Naive thymus-derived CD8-positive, alpha-beta T cell (primary cell): ENCODE measurements at places on chromosomes 3 and 15. TPM values are rescaled to one million over a fixed set of nuclear protein-coding genes. Genes with fewer than 3 reads are reported as not detected.
A peak's percentile ranks its signal among the peaks of the same experiment; 100 is the strongest.

GRCh38 chr15:74614744-74615507 is 710 bp upstream of the CLK3 start:
- no peaks in the 10 kb centered on the region for H3K36me3 ChIP-seq
- peak overlapping the region; percentile 98 for H3K27ac ChIP-seq
- peaks cover 38% of the 10 kb centered on the region for H3K4me1 ChIP-seq
- peak overlapping the region; percentile 86 for H3K4me3 ChIP-seq

DNA sequence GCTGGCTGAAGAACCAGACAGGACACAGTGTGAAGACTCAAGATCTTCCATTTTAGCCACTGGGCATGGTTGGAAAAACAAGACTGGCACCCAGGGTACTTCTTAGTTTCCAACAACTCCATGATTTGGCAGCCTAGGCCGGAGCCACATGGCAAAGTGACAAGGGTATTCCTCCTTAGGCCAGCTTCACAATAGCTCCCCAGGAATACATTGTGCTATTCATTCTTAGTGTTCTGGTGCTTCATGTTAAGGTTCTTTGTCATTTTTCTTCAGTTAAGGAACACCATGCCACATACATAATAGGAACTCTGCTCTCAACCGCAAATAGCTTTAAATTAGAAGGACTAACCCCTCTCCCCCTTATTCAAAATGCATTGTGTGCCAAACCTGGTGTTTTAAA is 8.0 kb upstream of the FILIP1L start:
- H3K36me3 ChIP-seq: peaks cover 5% of the 10 kb centered on the region
- H3K27me3 ChIP-seq: no peaks in the 10 kb centered on the region
- peaks cover 10% of the 10 kb centered on the region for H3K4me1 ChIP-seq

- no peak overlapping the region for H3K27ac ChIP-seq
- no peak overlapping the region for H3K4me3 ChIP-seq
- no peak for DNase-seq
- peaks cover 29% of the 10 kb centered on the region for H3K27me3 ChIP-seq
- H3K4me1 ChIP-seq: peaks cover 46% of the 10 kb centered on the region
- no peaks in the 10 kb centered on the region for H3K36me3 ChIP-seq
These were observed 277.3 kb downstream of the UACA start for GRCh38 chr15:70486012-70486411.

- DNase-seq: no peak
- H3K27ac ChIP-seq: no peak overlapping the region
- no peaks in the 10 kb centered on the region for H3K36me3 ChIP-seq
- no peaks in the 10 kb centered on the region for H3K4me1 ChIP-seq
These were observed 18.9 kb upstream of the ATP13A4 start for GRCh38 chr3:193573403-193574191.

GRCh38 chr3:153925841-153926514 is 195.2 kb upstream of the ARHGEF26 start:
- no peak for DNase-seq
- no peaks in the 10 kb centered on the region for H3K36me3 ChIP-seq
- H3K27me3 ChIP-seq: no peaks in the 10 kb centered on the region
- H3K4me1 ChIP-seq: no peaks in the 10 kb centered on the region
- no peak overlapping the region for H3K4me3 ChIP-seq

- DNase-seq: no peak
- H3K4me3 ChIP-seq: no peak overlapping the region
- no peak overlapping the region for H3K27ac ChIP-seq
- H3K27me3 ChIP-seq: no peaks in the 10 kb centered on the region
- H3K36me3 ChIP-seq: peaks cover 29% of the 10 kb centered on the region
- peaks cover 6% of the 10 kb centered on the region for H3K4me1 ChIP-seq
These were observed 37.4 kb downstream of the SLC9A9 start for GRCh38 chr3:143810953-143811265.

- no peaks in the 10 kb centered on the region for H3K27me3 ChIP-seq
- H3K27ac ChIP-seq: no peak overlapping the region
- H3K4me1 ChIP-seq: peaks cover 15% of the 10 kb centered on the region
- H3K36me3 ChIP-seq: peaks cover 30% of the 10 kb centered on the region
These were observed 913.9 kb upstream of the CFAP20DC start for GRCh38 chr3:59963676-59964075.

DNA sequence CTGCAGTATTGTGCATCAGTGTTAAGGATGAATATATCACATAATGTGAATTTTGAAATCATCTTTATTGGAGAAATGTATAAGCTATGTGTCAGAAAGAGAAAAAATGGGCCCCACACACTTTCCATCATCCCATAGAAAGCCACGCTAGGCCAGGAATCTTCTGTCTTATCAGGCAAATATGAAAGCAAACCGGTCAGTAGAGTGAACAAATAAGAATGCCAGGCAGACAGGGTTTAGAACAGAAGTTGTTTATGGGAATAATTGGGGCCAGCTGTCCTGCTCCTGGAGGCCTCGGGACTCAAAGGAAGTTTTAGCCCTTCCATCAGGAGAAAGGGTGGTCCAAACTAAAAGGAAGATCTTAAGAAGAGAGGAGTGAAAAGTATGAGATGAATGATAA is 39.5 kb downstream of the ZNF280D start:
- no peak for DNase-seq
- H3K4me1 ChIP-seq: no peaks in the 10 kb centered on the region
- H3K4me3 ChIP-seq: no peak overlapping the region
- no peaks in the 10 kb centered on the region for H3K27me3 ChIP-seq
- peaks cover 38% of the 10 kb centered on the region for H3K36me3 ChIP-seq

DNA sequence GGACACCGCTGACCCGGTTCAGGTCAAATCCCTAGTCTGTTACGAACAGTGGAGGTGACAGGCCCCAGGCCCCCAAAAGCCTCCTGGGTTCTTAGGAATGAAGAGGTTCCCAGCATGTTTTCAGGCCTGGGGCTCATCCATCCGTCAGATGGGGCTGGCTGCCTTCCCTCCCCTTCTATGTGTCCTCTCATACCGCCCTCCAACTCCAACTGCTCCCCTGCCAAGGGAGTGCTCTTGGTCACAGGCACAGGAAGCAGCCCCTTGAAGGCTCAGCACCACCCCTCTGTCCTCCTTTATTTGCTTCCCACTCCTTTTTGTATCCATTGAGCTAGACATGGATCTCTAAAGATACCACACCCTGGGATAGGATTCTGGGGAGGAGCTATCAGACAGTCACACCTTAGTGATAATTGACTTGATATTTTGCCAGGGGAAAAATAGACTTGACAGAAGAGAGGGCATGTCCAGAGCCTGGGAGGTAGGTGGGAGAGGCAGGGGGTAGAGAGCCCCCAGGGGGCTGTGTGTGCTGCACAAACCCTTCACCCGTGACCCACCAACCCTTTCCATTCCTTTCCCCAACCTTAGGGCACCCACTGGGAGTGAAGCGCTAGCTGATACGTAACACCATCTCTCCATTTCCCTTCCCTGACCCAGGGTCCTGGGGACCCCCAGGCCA is 10.7 kb upstream of the CSPG4 start:
- H3K4me3 ChIP-seq: no peak overlapping the region
- H3K36me3 ChIP-seq: no peaks in the 10 kb centered on the region
- no peaks in the 10 kb centered on the region for H3K4me1 ChIP-seq
- H3K27ac ChIP-seq: no peak overlapping the region
- DNase-seq: no peak

- peaks cover 46% of the 10 kb centered on the region for H3K27me3 ChIP-seq
- no peak overlapping the region for H3K27ac ChIP-seq
- no peak overlapping the region for H3K4me3 ChIP-seq
- DNase-seq: no peak
- no peaks in the 10 kb centered on the region for H3K36me3 ChIP-seq
These were observed 252.6 kb upstream of the MRPL3 start for GRCh38 chr3:131755380-131755779.

- H3K4me1 ChIP-seq: peaks cover 56% of the 10 kb centered on the region
- H3K36me3 ChIP-seq: no peaks in the 10 kb centered on the region
- DNase-seq: peak; percentile 85
- H3K4me3 ChIP-seq: peak overlapping the region; percentile 74
- peak overlapping the region; percentile 97 for H3K27ac ChIP-seq
- H3K27me3 ChIP-seq: no peaks in the 10 kb centered on the region
These were observed 37.5 kb downstream of the EHD4 start for GRCh38 chr15:41934843-41935242.

DNA sequence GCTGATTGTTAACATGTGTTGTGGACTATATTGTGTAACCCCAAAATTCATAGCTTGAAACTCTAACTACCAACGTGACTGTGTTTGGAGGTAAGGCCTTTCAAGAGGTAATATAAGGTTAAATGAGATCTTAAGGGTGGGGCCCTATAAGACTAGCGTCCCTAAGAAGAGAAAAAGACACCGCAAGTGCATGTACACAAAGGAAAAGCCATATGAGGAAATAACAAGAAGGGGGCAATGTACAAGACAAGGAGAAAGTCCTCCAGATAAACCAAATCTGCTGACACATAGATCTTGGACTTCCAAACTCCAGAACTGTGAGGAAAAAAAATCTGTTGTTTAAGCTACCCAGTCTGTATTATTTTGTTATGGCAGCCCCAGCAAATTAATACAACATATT is 8.6 kb downstream of the DMXL2 start:
- no peaks in the 10 kb centered on the region for H3K27me3 ChIP-seq
- H3K4me1 ChIP-seq: no peaks in the 10 kb centered on the region
- no peak for DNase-seq
- no peak overlapping the region for H3K4me3 ChIP-seq
- H3K36me3 ChIP-seq: peaks cover 13% of the 10 kb centered on the region
- H3K27ac ChIP-seq: no peak overlapping the region

Gene ARPP21
- not detected for polyA plus RNA-seq

GRCh38 chr3:25043177-25043576 is 384.9 kb upstream of the RARB start:
- DNase-seq: no peak
- no peaks in the 10 kb centered on the region for H3K36me3 ChIP-seq
- H3K27me3 ChIP-seq: no peaks in the 10 kb centered on the region
- no peaks in the 10 kb centered on the region for H3K4me1 ChIP-seq

DNA sequence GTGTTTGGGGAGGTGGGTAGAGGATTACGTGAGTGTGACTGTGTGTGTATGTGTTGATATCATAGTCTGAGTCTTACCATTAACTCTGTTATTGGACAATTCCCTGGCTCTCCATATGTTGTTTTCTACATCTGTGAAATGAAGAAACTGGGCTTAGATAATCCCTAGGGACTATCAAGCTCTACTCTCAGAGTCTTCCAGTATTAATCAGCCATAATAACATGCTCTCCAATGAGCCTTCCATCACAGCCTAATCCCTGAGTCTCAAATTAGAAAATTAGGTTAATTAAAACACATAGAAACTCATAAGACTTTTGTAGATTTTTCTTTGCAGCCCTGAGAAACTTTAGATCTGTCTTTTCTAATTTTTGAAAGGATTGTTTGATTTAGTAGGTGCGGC is 404.2 kb upstream of the RARB start:
- no peak overlapping the region for H3K4me3 ChIP-seq
- no peaks in the 10 kb centered on the region for H3K27me3 ChIP-seq
- no peaks in the 10 kb centered on the region for H3K4me1 ChIP-seq
- H3K27ac ChIP-seq: no peak overlapping the region
- no peaks in the 10 kb centered on the region for H3K36me3 ChIP-seq
- no peak for DNase-seq

GRCh38 chr3:102089904-102090720 is 240.8 kb downstream of the NFKBIZ start:
- H3K4me1 ChIP-seq: peaks cover 13% of the 10 kb centered on the region
- H3K27ac ChIP-seq: no peak overlapping the region
- no peak for DNase-seq
- no peaks in the 10 kb centered on the region for H3K36me3 ChIP-seq
- no peak overlapping the region for H3K4me3 ChIP-seq

Gene EFCC1
- 0.47 TPM for polyA plus RNA-seq

DNA sequence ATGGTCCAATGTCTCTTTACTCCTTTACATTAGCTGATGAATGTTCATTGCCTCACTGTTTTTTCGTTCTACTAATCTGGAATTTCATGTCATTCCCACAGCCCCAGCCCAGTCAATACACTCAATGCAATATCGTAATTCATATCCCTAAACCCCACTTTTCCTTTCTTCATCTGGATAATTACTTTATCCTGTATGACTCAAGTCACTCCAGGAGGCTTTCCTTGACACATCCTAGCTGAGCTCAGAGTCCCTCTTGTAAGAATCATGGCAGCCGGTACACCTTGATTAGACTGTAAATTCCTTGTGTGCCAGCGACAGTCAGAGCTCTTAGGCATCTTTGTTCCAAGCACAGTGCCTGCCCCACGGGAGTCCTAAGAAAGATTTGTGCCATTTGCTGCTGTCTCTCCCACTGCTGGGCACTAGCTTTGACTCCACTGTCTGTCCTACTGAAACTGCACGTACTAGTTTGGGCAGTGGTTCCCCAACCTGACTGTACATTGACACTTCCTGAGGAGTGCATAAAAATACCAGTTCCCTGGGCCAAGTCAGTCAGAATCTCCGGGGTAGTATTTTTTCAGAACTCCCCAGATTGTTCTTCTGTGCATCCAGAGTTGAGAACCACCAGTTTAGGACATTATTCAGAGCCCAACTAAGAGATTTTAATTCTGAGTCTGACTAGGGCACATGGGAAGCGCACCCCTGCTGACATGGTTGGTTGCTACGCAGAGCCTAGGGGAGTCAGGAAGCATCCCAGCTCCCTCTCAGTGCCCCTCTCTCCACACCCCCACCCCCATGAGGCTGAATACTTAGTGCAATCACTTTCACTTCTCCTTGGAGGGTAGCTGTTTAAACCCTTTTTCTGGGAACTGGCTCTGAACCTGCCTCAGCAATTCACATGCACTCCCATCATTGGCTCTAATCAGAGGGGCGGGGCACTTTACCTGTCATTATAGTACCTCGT is 19.5 kb upstream of the C3orf70 start:
- no peak for DNase-seq
- H3K4me1 ChIP-seq: no peaks in the 10 kb centered on the region
- H3K4me3 ChIP-seq: no peak overlapping the region
- H3K36me3 ChIP-seq: no peaks in the 10 kb centered on the region
- H3K27me3 ChIP-seq: peaks cover 15% of the 10 kb centered on the region

- no peaks in the 10 kb centered on the region for H3K36me3 ChIP-seq
- no peak overlapping the region for H3K4me3 ChIP-seq
- no peaks in the 10 kb centered on the region for H3K27me3 ChIP-seq
These were observed 290.5 kb downstream of the NAALADL2 start for GRCh38 chr3:175149675-175150074.

DNA sequence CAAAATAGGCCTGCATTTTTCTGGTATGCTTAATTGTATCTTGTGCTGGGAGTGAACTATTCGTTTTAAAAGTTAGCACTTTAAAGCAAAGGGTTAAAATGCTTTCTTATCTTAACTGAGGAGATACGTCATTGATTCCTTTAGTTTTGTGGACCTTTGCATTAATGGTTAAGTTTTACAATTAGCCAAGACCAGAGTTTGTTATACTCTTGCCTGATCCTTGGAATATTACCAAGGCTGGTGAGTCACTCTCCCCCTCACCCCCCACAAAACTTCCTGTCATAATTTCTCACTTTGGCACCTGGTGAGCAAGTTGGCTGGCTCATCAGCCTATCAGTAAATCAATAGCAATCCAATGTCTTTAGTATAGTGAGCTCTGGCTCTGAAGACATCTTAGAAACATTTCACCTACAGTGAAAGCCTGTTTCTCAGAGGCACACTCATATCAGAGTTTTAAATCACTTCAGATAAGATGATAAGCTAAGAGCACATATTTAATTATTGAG is 26.7 kb downstream of the SLC2A2 start:
- no peaks in the 10 kb centered on the region for H3K27me3 ChIP-seq
- DNase-seq: no peak
- H3K4me1 ChIP-seq: no peaks in the 10 kb centered on the region
- no peaks in the 10 kb centered on the region for H3K36me3 ChIP-seq
- no peak overlapping the region for H3K27ac ChIP-seq
- no peak overlapping the region for H3K4me3 ChIP-seq

Gene C3orf33
- polyA plus RNA-seq: 5.6 TPM
